ENCODE measurements at places on chromosomes 2 and 18. TPM values are rescaled to one million over a fixed set of nuclear protein-coding genes. Genes with fewer than 3 reads are reported as not detected.

MYO1B gene
- total RNA-seq, result 34.1 TPM

- DNase-seq, result no peak
Measured at GRCh38 chr2:170321526-170321925, 143.6 kb downstream of the MYO3B start.

DNA sequence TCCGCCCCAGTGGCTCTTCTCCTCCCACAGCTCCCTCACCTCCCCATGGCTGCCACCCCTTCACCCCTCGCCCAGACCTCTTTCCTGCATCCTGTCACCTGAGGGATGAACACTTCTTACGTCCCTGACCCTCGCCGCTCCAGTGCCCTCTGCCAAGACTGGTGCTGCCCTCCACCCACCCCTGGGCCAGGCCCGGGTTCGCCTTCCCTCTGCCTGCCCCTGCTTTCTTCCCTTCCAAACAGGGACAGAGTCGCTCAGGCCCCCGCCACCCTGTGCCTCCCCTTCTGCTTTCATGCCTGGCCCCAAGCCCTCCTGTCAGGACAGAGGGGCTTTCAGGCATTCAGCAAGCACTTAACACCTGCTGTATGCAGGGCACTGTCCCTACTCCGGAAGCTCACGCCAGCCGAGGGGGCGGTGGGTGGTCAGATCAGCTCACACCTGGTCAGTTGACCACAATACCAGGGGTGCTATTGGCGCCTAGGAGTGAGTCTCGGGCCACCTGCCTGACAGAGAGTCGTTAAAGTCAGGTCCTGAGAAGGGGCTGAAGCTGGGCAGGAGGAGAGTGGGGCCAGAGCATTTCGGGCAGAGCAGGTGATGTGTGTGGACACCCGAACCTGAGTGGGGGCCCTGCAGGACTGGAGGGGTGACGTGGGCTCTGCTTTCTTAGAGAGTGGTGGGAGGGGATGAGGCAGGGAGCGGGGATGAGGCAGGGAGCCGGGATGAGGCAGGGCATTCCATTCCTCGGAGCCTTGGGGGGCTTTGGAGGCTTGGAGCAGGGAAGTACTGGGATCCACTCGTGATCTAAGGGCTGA, 26.0 kb upstream of the HPCAL1 start:
- no peak for DNase-seq

GRCh38 chr2:83234246-83234645, 1224.8 kb downstream of the SUCLG1 start:
- no peak for DNase-seq

DNA sequence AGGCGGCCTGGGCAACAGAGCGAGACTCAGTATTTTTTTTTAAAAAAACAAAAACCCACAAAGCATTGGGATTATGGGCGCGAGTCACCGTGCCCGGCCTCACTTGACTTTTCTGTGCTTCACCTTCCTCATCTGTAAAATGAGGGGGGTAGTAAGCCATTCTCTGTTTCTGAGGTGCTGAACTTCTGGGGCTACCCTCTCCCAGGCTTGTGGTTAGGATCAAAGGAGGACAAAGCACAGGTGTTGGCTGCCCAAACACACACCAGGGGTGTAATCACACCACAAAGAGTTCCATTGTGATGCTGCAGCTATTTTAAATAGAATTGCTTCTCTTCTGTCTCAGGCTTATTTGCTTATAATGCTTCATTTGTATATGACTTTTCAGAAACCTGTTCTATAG, 35.8 kb upstream of the INHBB start:
- no peak for DNase-seq
